NCI-H2227 treated with DMSO at 0.1 percent for 48 hours (cell line): ENCODE measurements at places on chromosomes 5 and 9.

DNA sequence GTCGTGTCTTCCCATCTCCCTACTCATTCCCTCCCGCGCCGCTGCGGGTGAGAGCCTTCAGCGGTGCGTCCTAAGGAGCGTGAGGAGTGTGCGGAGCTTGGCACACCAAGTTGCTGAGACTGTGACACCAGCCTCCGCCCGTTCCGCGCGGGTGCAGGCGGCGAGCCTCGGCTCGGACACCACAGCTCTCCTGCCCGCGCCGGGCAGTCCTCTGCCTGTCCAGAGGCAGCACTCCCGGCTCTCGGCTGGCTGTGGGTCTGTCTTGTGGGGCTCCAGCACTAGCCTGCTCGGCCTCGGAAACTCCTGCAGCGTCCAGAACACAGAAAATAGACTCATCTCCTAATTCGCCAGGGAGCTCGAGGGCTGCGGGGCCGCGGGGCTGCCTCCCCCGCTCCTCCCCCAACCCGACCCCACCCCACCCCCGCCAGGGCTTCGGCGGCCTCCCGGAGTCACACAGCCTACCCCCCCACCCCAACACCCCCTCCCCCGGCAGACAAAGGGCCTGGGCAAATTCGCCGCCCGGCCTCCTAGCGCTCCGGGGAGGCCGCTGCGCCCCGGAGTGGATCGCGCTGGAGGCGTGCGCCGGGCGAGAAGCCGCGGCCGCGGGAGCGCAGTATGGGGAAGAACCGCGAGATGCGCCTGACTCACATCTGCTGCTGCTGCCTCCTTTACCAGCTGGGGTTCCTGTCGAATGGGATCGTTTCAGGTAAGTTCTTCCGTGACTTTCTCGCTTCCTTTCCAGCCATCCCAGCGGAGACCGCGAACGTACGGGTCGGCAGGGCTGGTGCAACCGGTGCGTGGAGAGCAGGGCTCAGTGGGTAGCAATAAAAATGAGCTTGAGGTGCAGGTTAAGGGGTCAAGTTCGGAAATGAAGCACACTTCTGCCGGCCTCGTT lies at the start of gene ADAMTS19:
Gene ADAMTS19 (plus strand): TSS at position 522 of the 895 bp plus-strand sequence. CDS start 94 bp downstream, at position 616.
- DNase-seq = no peak

GRCh38 chr5:133063965-133064364 lies 12.2 kb downstream of the HSPA4 start:
- DNase-seq = no peak

DNA sequence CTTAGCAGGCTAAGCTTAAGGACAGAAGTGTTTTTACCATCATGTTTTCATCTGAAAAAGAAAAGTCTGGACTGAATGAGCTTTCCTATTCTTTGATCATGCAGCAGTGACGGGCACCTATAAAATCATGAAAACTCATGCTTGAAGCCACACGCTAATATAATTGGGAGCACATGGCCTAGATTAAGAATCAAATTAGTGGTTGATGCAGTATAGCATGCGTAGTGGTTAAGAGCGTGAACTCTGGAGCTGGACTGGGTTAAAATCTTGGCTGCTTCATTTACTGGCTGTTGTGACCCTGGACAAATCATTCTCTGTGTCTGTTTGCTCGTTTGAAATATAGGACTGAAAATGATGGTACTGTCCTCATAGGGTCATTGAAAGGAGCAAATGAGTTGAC lies 49.9 kb upstream of the IL13 start:
- DNase-seq = no peak

- DNase-seq = no peak
These were observed 62.5 kb downstream of the IPO11 start for GRCh38 chr5:62475072-62475471.

- no peak for DNase-seq
These were observed 41.9 kb downstream of the WDR36 start for GRCh38 chr5:111134087-111134486.

DNA sequence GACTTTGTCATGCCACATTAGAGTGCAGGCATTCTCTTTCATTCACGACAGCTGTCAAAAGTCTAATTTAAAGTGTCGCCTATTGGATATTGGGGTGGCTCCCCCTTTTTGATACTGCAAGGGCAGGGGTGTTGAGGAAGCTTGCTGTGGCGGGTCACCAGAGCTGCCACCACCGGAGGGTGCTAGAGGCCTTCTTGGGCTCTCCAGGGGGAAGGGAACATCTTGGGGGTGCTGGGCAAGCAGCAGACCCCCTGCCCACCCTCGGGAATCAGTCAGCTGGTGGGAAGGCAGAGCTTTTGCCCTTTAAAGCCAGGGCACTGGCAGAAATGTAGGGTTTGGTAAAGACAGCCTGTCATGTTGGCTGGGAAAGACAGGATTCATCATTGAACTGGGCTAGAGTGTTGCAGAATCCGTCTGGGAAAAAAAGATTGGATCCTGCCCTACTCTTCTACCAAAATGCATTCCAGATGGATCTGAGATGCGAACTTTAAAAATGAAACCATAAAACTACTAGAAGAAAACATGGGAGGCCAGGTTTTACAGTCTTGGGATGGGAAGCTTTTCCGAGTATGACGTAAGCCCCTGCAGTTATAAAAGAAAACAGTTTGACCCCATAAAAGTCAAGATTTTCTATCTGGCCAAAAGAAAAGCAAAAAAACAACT lies 22.3 kb downstream of the COL5A1 start:
- no peak for DNase-seq

GRCh38 chr9:18361646-18362045 lies 112.3 kb upstream of the ADAMTSL1 start:
- no peak for DNase-seq

GRCh38 chr5:16597946-16598694 lies 18.7 kb downstream of the RETREG1 start:
- no peak for DNase-seq

DNA sequence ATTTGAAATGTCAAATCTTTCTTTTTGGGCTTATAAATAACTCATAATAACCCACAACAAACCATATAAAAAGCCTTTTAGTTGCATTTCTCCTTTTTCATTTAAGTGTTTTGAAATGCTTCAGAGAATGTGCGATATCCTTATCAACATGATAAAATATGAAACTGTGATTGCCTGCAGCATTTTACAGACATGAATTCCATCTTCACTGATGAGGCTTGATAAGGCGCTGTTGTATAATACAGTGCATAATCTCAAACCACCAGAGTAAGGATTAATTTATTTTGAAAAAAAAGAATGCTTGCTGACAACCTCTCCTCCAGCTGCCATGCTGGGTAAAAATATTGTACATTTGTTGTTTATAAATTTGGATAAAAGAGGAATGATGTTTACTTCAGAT lies 216.8 kb downstream of the PBX3 start:
- DNase-seq = no peak

DNA sequence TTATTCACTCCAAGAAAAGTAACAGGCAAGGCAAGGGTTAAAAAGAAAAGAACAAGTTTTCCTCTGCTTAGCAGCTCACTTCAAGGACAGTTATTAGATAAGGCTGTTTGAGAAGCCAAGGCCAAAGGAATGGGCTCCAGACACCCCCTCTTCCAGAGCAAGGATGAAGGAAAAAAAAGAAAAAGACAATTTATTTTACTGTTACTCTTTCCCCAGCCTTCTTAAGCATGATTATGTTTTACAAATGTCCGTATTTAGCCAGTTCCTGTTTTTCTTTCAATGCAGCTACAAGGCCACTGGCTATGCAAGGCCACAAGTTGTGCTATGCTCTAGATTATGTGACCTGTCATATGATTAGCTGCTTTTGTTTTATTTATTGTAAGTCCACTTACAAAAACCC lies 106.5 kb upstream of the SIMC1 start:
- no peak for DNase-seq

- no peak for DNase-seq
These were observed 16.8 kb downstream of the PHF2 start for GRCh38 chr9:93593144-93593658.

- no peak for DNase-seq
These were observed 146.0 kb upstream of the NMUR2 start for GRCh38 chr5:152551061-152551460.

- no peak for DNase-seq
These were observed 256.5 kb upstream of the NR4A3 start for GRCh38 chr9:99565203-99565602.

DNA sequence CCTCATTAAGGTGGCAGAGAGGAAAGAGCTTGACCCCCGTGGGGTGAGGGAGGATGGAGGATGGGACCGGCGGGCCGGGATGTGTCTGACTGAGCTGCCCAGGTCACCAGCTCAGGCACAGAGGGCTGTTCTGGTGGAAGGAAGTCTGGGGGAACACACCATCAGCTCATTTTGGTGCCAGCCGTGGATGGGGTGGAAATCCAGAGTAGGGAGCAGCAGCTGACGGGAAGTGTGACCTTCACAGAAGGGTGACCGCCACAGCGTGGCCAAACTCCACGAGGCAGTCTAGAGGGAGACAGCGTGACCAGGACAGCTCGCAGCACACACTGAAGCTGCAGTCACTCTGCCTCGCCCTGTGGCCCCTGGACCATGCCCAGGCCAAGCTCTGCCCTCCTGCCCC lies 45.3 kb upstream of the PHYKPL start:
- no peak for DNase-seq

GRCh38 chr5:174692982-174693422 lies 31.4 kb upstream of the MSX2 start:
- DNase-seq = peak; percentile 14

DNA sequence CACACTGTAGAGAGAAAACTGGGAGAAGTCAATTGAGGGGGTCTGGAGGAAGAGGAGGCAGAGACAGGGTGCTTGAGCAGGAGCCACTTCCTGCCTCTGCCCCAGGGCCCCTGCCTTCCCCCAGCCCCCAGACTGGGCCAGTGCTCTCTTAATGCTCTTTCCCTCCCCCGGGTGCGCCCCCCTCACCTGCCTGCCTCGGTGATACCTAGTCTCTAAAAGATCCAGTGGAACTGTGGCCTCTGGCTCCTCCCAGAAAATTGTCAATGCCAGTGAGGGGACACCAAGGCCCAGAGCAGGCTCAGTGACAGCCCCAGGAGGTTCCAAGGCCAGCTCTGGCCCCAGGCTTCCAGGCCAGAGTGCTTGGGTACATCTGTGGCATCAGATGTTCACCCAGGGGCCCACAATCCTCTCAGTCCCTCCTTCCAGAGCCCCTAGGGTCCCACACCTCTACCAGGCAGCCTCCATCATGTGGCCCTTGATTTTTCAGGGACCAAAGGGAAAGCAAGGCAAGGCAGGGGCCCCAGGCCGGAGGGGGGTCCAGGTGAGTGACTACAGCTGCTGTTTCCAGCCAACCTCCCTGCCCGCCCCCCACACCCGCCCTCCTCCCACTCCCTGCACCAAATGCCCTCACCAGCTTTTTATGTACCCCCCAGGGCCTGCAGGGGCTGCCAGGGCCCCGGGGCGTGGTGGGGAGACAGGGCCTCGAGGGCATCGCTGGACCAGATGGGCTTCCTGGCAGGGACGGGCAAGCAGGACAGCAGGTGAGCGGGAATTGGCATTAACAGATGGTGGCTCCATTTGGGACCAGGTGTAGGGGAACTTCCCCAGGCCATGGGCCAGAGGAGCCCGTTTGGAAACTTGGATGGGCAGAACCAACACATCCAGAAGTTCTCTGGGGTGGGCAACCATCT lies 33.1 kb upstream of the ORM1 start:
- DNase-seq = no peak

DNA sequence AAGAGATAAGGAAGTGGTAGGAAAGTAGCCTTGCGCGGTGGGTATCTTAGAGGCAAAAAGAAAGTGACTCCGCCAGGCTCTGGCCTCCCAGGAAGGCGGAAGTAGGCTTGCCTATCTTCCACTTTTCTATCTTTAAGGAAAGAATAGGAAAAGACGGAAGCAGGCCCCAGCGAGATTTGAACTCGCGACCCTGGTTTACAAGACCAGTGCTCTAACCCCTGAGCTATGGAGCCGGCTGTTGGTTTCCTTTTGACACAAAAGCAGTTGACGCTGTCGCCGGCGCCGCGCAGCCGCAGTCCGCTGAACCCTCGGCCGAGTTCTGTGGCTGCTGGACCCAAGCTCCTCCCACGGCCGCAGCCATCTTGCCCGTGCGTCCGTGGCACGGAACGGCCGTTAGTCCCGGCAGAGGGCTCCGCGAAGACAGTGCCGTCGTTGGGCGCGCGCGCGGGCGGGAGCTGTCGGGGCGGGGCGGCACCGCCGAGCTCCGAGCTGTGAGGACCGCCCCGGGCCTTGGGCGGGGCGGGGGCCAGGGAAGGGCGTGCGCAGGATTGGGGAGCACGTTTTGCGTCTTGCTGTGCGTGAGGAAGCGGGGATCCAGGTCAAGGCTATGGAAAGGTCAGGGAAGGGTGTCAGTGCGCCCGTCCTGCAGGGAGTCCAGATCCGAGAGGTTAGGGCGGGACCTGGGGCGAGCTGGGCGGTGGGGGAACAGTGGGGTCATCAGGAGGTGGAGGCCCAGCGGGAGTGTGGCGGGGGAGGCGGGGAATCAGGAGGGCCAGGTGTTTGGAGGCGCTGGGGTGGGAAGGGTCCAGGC lies 13.3 kb downstream of the TRIM7 start:
- DNase-seq = no peak

DNA sequence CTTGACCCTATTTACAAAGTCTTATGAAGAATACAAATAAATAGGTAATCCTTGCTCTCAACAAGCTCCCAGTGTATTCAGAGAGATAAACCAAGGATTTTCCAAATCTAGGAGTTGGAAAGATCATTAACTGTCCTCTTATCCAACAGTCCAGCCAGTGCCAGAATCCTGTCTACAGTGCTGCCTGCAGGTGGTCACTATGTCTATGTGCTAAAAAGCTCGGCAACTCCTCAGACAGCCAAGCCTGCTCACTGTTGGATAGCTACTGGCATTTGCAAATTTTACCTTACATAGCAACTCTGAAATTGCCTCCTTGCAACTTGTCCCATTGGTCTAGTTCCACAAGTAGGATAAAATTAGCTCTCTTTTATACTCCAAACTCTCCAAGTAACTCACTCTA lies 187.4 kb downstream of the DCP2 start:
- DNase-seq = no peak

DNA sequence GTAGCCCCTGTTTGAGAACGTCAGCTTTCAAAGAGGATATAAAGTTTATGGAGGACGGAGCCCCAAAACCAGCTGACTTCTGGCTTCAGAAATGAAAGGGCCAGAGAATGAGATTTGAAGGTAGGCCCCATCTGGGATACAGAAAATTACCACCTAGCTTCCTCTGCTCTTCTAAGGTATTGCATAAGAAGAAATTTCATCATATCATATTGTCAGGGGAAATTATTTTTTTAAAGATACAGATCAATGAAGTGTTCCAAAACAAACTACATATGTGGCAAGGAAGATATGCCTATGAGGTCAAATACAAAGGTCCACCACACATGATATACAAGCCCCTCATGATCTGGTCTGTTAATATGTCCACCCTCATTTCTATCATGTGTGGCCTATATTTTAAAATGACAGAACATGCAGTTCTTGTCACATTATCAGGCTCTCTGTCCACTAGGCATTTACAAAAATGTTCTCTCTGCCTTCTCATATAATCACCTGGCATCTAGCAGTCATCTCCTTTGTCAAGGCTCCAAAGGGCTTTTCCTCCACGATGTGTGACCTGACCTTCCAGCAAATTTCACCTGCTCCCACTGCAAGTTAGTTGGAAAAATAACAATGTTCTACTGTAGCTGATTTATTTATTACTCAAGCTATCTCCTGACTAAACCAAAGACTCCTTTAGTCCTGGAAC lies 83.1 kb downstream of the DPYSL3 start:
- no peak for DNase-seq

GRCh38 chr5:41182666-41183065 lies 30.7 kb downstream of the C6 start:
- no peak for DNase-seq
